Bronchial epithelial cell (primary cell): ENCODE measurements at places on chromosomes 2 and 18. TPM values are rescaled to one million over a fixed set of nuclear protein-coding genes. Genes with fewer than 3 reads are reported as not detected.

The CYS1 gene
- 0.26 TPM in 2 replicates for total RNA-seq

The MC2R gene
- not detected in 2 replicates for total RNA-seq

The ERICH2 gene
- 4.7 and 7.7 TPM in 2 replicates for total RNA-seq

The ERFE gene
- 4.2 and 5.8 TPM in 2 replicates for total RNA-seq

The CYRIA gene
- 0.79 and 4.1 TPM in 2 replicates for total RNA-seq

The SCG2 gene
- total RNA-seq, result 0.13 and 0.26 TPM in 2 replicates

The RSAD2 gene
- total RNA-seq, result 0.51 and 0.53 TPM in 2 replicates

The CDKL4 gene
- 0.13 and 0.26 TPM in 2 replicates for total RNA-seq

The PLCD4 gene
- 0.53 and 1.2 TPM in 2 replicates for total RNA-seq

The HOXD8 gene
- total RNA-seq, result not detected in 2 replicates

The TANC1 gene
- 29.5 and 34.1 TPM in 2 replicates for total RNA-seq
